ENCODE measurements at places on chromosomes 3 and 15.

- peak; percentile 70 for DNase-seq
These were observed 186.9 kb downstream of the FAM43A start for GRCh38 chr3:194872669-194872977.

- no peak for DNase-seq
These were observed 653.1 kb upstream of the KCNMB2 start for GRCh38 chr3:177883091-177883490.

- DNase-seq = peak; percentile 24
These were observed 420.4 kb downstream of the ROBO2 start for GRCh38 chr3:77460326-77460725.

DNA sequence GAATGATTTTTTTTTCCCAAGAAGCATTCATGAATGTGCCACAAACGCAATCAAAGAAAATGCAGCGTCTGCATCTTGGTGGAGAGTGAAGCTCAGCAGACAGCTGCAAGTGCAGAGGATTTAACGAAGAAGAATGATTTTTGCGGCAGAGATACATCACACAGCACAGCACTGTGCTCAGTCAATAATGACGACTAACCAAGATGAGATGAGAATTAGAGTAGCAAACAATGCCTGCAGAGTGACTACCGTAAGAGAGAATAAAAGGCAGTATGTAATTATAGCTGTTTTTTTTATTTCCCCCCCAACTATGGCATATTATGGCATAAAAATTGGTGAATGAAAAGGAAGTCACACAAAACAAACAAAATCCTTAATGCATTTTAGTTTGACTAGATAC is 218.0 kb upstream of the ROBO1 start:
- DNase-seq = no peak

DNA sequence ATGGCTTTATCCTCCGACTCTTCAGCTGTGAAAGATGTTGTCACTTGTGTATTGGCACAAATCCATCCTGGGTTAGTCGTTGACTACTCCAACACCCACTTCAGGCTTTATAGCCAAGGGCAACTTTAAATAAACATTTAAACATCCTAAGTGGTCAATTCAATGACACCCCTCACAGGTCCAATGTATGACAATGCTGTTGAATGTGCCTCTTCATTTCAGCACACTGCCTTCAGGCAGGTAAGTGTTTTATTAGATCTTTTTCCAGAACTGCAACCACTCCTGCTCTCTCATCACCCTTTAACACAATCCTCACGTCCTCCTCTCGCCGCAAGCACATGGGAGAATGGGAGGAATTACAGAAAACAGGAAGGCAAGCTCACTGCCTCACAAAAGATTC is 30.3 kb downstream of the IL12A start:
- DNase-seq = no peak

- no peak for DNase-seq
These were observed 5.8 kb upstream of the RAD51 start for GRCh38 chr15:40688932-40689799.

DNA sequence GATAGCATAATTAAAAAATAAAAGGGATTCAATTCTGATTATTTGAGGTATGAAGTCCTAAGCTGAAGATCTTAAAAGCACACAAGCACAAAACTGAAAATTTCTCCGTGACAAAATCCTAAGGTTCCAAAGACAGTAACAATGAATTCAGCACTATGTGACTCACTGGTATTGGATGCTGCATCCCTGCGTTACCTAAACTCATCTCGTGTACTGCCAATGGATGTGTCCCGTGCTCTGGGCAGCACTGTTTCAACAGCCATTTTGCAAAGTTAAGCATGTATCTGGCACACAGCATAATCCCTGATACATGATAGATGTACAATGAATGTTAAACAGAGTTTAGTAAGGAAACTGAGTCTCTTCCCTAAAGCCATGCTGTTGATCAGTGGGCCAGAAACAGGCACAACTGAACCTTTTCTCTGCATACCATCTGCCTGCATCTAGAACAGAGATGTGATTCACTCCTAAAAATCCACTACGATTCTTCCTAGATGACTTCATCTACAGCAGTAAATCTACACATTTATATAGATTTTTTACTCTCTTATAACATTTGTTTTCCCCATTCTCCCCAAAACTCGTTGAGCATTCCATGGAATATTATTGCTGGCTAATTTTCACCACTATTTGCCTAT is 14.3 kb downstream of the SUCLG2 start:
- DNase-seq = no peak

GRCh38 chr3:87792534-87793336 is 266.1 kb downstream of the CGGBP1 start:
- DNase-seq = peak; percentile 9

DNA sequence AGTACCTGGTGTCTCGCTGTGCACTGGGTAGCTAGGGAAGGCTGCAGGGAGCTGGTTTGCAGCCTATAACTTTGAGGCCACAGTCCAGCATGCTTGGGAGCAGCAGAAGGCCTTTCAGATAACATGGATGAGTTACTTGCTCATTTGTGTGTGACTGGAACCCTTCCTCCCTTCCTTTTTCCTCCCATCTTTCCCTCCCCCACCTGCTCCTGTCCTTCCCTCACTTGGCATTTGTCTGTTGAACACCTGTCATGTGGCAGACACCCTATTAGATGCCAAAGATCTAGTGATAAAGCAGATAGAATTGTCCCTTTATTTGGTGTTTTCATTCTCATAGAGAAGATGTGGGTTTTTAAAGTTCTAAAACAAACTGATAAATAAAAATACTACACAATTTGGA is 71.6 kb downstream of the LRTM1 start:
- DNase-seq = no peak

DNA sequence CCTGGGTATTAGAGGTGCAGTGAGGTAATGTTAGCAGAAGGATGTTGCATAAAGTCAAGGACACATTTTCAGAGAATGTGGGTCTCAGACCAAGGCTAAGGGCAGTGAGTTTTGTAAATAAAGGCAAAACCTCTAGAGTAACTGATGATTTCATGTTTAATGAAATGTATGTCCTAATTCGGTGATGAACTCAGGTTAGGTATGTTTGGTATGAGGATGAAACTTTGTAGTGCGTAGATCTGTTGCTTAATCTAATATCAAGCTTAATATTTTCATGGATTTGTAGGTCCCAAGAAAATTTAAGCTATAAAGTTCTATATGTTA is 3.6 kb downstream of the USP50 start:
- no peak for DNase-seq

- DNase-seq = no peak
These were observed 229.8 kb downstream of the SNRPN start for GRCh38 chr15:25184356-25185155.

DNA sequence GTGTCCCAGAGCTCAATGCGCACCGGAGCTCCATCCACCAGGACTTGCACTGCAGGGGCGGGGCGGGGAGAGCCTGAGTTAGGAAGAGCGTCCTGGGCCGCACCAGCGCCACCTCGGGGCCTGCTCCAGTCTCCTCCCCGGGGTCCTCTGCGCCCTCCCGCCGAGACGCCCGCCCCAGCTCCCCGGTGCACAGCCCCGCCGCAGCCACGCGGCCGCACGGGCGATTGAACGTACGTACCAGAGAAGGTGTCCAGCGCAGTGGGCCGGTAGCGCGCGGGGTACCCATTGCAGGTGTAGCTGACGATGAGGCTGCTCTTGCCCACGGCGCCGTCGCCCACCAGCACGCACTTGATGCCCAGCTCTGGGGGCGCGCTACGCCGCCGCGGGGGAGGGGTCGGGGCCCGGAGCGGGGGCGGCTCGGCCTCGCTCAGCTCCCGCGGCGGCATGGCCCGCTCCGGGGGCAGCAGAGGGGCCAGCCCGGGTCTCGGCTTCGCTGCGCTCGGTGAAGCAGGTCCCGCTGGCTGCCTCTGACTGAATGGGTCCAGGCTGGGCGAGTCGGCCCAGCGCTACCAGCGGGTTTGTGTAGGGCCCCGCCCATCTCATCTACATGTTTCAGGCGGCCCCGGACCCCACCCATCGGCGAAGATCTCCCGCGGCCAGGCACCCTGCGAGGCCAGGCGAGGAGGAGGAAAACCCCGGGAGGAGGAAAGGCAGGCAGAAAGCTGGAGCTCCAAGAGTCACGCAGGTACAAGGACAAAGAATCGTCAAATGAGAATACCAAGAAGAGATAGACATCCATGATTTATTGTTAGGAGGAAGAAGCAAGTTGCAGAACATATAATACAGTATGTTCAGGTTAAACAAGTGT is at the start of gene RHOV:
RHOV (minus strand) TSS at position 541 of the 868 bp plus-strand sequence; CDS start at position 446, 95 bp downstream.
- peak; percentile 91 for DNase-seq

- DNase-seq = no peak
These were observed 290.7 kb upstream of the LMCD1 start for GRCh38 chr3:8210882-8211341.

DNA sequence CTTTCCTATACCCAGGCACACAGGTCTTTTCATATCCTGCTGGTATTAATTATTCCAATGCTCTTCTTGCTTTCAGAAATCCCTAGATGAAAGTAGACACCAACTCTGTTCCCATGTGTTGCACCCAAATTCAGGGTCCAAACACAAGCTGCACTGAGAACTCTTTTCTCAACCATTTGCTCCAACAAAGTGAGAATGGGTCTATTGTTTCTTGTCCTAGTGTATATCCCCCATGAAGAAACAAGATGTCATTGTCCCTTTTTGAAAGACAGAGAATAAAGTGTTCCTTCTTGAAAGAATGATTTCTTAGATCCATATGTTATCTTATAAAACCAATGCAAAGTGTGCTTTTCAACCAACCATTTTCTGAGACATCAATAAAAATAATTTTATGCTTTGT is 353.7 kb downstream of the CNTN6 start:
- no peak for DNase-seq

DNA sequence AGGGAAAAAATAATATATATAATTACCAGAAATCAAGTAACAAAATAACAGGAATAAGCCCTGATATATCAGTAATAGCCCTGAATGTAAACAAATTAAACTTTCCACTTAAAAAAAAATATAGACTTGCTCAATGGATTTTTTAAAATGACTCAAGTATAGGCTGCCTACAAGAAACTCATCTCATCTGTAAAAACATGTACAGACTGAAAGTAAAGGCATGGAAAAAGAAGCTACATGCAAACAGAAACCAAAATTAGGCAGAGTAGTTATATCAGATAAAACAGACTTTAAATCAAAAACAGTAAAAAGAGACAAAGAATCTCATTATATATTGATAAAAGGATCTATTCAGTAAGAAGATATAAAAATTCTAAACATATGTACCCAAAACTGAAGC is 82.4 kb upstream of the STT3B start:
- no peak for DNase-seq

- DNase-seq = no peak
These were observed 26.1 kb upstream of the SSR3 start for GRCh38 chr3:156581033-156581432.

DNA sequence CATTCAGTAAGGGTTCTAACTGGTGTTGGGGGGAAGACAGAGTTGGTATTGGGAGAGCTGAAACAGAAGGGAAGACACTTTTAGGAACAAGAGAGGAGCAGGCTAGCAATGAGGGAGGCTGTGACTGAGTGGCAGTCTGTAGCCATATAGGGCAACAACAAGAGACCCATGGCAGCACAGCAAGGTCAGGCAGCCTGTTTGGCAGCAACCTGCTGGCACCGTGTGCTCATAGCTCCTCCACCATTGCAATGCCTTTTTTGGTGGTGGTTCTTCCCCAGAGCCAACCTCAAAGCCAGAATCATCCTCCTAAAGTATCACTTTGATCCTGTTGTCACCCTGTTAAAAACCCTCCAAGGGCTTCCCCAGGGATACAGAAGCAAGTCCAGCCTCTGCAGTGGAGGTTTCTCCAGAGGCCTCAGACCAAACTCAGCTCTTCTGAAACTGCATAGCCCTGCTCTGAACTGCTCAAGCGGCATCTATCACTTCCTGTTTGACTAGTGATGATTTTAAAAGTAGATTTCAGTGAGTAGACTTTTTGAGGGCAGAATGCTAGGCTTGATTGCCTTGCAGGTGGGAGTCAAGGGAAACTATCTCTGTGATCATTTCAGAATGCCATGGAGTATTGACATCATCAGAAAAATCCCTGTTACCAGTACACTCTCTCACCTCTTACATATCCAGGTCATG is 176.9 kb downstream of the STAC start:
- DNase-seq = no peak

DNA sequence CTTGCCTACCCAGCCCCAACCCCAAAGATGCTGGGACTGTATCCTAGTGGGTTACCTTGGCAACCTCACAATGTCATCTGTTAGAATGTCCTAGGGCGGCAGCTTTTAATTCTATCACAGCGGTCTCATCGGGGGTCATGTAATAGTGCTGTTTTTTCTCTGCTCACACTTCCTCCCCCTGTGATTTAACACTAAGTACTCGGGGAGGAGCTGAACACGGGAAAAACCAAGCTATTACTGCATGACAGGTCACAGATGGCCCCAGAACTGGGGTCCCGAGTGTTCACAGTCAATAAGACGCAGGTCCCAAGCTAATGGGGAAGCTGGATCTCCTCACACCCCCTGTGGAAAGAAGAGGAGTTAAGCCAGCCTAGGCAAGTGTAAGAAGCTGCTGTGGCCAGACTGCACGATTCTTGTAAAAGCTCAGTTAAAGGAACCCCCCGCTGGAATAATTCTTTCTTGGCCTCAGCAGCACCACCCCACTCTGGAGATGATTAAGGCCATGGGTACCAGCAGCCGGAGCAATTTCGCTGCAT is 2.5 kb upstream of the RFTN1 start:
- DNase-seq = no peak

DNA sequence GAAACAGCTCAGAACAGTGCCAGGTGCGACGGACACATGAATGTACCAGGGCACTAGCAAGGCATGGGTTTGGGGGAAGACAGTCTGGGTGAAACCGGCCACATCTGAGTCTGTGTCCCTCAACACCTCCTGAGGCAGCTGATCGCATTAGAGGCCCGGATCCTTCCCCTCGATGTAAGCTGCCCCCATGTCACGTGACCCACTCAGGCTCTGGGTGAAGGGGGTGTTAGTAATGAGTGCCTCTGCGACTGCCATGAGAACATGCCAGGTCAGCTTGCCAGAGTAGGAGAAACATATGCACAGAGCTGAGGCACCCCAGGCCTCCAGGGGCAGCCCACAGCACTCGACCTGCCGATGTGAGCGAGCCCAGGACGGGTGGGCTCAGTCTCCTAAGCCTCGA is 29.7 kb downstream of the PRR23E start:
- no peak for DNase-seq

- DNase-seq = no peak
These were observed 134.7 kb downstream of the MAGI1 start for GRCh38 chr3:65904016-65904415.

GRCh38 chr3:114083112-114083511 is 26.6 kb downstream of the QTRT2 start:
- no peak for DNase-seq

DNA sequence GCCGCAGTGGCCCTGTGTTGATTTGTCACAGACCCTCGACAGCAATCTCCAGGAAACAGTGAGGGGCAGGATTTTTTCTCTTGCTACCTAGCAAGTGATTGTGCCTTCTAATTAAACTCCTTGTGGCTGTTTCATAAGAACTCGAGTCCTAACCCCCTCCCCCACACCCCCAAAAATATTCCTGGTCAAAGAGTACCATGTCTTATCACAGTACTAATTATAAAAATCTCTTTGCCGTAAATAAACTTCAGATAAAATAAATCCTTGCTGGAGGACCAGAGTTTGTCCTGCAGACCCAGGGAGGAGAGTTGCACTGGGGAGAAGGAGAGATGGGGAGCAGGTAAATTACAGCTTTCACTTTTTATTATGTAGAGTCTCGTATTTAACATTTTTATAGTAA is 64.3 kb downstream of the FAM174B start:
- DNase-seq = no peak

All from MCF 10A (cell line).